NCI-H1694 treated with DMSO at 0.1 percent for 48 hours (cell line): ENCODE measurements at places on chromosomes 12 and 14.

DNA sequence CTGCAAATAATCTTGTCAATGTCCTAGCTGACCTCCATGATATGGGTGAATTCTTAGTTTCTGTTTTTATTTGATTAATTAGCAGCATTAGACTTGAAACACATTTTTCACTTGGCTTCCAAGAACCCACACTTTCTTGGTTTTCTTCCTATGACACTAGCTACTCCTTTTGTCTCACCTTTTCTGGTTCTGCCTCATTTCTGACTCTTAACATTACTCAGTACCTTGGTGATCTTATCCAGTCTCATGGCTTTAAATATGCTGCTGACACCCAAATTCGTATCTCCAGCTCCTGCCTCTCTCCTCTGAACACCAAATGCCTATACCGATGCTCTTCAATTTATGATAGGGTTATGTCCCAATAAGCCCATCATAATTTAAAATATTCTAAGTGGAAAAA lies 32.0 kb upstream of the SSTR1 start:
- DNase-seq = no peak

- no peak for DNase-seq
Measured at GRCh38 chr14:53596853-53597525, 359.6 kb downstream of the BMP4 start.

DNA sequence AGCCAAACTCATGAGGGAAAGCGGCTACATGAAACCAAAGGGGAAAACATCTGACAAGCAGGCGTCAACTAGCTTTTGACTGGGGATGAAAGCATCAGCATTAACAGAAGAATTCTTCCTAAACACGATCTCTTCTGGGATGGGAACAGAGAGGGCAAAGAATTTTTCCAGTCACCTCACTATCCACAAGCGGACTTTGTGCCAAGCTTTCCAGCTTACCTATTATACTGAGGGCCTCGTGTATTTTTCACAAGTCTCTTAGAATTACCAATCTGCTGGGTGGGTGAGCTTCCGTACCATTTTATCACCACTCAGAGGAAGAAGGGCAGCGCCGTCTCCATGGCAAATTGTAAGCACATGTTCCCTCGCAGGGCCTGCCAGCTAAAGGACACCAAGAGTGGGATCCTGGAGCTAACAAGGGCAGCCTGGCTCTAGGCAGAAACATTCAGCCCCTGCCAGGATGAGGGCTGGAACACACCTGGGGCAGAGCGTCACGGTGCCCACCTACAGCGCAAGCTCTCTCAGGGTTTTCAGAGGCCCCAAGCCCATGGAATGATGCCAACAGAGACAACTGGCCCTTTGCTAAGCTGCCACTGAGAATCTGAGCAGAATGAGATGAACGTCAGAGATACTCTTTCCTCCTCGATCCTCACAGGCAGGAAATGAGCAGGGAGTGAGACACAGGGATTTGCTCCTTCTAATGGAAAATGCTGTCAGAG lies 74.6 kb downstream of the CHGA start:
- DNase-seq = no peak

GRCh38 chr12:17017402-17017801 lies 411.4 kb upstream of the LMO3 start:
- DNase-seq = no peak

- DNase-seq = no peak
Measured at GRCh38 chr12:61009192-61009591, 1251.0 kb upstream of the USP15 start.

DNA sequence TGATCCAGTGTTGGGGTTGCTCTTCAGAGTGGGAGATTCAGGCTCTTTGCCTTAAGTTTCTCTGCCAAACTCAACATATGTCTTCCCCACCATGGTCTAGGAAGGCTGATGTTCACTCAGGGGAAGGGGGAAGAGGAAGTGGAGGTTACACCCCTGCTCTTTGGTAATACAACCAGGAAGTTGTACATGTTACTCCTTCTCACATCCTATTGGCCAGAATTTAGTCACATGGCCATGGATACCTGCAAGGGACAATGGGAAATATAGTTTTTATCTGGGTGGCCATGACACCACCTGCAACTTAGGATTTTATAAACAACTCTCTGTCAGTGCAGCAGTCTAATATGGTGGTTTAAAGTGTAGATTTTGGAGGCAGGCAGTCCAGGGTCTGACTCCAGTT lies 150.9 kb downstream of the TBX5 start:
- DNase-seq = no peak

GRCh38 chr14:50542941-50543418 lies 10.6 kb upstream of the MAP4K5 start:
- peak; percentile 77 for DNase-seq

- no peak for DNase-seq
Measured at GRCh38 chr12:131747276-131748177, 36.6 kb downstream of the SFSWAP start.

- DNase-seq = no peak
Measured at GRCh38 chr12:106867651-106868050, 88.1 kb upstream of the TMEM263 start.

DNA sequence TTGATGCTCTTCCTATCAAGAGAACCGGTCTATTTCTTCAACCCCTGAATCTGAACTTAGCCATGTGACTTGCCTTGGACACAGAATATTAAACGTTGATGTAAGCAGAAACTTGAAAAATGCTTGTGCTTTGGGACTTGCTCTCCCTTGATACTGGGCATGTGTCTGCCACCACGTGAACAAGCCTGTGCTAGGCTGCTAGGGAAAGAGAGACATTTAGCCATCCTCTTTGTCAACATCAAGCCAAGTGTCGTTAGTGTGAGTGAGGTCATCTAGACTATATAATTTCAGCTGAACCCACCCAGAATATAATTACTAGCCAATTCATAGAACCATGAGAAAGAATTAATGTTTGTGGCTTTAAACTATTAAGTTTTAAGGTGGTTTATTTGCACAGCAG lies 98.2 kb upstream of the TRHDE start:
- DNase-seq = no peak

DNA sequence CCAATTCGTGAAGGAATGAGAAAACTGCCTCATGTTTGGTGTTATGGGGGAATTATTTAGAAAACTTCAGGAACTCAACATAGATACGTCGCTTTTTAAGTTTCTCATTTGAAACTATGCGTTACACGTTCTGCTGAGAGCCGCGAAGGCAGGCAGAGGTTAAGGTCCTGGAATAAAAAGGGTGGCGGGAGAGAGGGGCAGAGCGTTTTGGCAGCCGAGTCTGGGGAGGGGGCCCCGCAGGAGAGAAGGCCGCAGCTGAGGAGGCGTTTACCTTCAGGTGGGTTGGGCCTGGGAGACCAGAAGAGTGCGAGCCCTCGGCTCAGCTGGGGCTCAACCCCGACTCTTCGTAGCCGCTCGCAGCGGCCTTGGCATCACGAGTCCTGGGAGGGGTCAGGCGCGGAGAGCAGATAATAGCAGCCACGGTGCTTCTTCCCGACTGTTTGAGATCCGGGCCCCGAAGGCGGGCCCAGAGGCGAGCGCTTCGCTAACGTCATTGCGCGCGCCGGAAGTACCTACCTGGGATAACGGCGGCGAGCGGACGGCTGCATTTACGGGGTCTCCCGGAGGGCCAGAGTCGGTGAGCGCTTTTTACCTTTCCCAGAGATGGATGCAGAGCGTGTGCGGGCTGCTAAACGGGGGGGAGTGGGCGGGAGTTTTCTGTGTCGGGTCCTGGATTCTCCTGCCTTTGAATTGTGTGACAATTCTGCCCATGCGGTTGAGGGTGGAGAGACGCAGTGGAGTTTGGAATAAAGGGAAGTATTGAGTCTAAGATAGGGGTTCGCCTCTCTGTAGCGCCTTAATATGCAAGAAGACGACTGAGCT lies at the start of the genes PPHLN1 and ZCRB1:
TSS of gene PPHLN1 (plus strand) at position 515 of the 822 bp plus-strand sequence. CDS start 9,736 bp downstream, outside the sequence.
TSS of gene ZCRB1 (minus strand) at position 442 of the 822 bp plus-strand sequence. CDS start 1,992 bp downstream, outside the sequence.
- DNase-seq = peak; percentile 68

DNA sequence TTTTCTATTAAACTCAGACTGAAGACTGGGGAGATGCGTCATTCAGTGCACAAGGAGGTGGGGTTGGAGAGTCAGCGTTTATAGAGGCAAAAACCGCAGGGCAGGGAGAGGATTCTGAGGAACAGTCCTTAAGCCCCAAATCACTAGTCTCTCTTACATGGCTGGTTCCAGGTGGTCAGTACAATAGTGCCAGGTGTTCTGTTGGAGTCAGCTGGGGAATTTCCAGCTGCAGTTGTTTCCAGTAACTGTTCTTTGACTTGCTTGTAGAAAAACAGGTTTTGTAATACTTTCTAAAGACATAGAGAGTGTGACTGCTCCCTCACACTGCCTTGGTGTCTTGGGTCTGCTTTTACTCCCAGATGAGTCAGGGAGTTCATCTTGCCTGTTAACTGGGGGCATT lies 192.2 kb downstream of the TMTC3 start:
- DNase-seq = no peak

DNA sequence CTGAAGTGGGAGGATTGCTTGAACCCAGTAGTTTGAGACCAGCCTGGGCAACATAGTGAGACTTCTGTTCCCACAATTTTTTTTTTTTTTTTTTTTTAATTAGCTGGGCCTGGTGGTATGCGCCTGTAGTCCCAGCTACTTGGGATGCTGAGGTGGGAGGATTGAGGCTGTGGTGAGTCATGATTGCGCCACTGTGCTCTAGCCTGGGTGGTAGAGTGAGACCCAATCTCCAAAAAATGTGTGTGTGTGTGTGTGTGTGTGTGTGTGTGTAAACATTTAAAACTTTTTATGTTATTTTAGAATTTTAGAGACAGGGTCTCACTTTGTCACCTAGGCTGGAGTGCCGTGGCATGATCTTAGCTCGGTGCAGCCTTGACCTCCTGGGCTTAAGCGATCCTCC lies 6.8 kb downstream of the PPP1R36 start:
- no peak for DNase-seq

DNA sequence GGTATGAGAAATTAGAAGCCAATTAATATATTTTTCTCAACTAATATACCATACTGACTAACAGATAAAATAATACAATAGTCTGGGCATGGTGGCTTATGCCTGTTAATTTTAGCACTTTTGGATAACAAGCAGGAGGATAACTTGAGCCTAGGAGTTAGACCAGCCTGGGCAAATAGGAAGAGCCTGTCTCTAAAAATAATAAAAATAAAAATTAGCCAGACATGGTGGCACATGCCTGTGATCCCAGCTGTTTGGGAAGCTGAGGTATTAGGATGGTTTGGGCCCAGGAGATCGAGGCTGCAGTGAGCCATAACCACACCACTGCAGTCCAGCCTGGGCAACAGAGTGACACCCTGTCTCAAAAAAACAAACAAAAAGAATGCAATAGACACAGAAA lies 24.7 kb downstream of the KLHDC2 start:
- no peak for DNase-seq

DNA sequence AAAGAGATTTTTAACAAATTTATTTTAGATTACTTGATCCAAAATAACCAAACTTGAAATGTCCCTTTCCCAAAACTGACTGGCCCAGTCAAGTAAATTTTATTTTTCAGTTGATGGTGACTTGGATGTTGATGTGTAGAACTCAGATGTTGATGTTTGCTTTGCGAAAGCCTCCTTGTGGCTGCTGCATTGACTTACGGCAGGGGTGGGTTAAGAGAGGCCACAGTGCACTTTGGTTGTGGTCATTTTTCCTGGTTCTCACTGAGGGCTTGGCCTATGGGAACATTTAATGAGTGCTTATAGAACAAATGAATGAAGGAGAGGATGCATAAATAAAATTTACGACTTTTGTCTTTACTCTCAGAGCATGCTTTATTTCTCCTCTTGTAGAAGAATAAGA lies 52.6 kb downstream of the SLCO1B3 start:
- DNase-seq = no peak

DNA sequence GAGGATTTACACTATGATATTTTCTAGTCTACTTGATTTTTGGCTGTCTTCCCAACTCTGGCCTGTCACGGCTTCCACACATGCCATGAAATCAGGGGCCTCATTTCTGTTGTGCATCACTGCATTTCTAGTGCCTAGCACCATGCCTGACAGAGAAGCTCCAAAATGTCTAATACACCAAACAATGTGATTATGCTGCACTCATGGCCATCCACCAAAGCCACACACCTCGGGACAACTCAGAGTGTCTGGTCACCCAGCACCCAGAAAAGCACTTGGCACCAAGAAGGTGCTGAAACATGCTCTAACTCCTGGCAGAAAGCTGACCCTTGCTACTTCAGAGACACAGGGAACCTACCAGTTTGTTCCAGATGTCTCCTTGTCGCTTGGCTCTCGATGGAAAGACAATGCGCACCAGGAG lies 11.3 kb downstream of the GCN1 start:
- DNase-seq = peak; percentile 40

GRCh38 chr12:66065150-66065549 lies 65.4 kb downstream of the LLPH start:
- DNase-seq = no peak

- DNase-seq = no peak
Measured at GRCh38 chr12:67980391-67980790, 8.9 kb upstream of the IFNG-AS1 start.

DNA sequence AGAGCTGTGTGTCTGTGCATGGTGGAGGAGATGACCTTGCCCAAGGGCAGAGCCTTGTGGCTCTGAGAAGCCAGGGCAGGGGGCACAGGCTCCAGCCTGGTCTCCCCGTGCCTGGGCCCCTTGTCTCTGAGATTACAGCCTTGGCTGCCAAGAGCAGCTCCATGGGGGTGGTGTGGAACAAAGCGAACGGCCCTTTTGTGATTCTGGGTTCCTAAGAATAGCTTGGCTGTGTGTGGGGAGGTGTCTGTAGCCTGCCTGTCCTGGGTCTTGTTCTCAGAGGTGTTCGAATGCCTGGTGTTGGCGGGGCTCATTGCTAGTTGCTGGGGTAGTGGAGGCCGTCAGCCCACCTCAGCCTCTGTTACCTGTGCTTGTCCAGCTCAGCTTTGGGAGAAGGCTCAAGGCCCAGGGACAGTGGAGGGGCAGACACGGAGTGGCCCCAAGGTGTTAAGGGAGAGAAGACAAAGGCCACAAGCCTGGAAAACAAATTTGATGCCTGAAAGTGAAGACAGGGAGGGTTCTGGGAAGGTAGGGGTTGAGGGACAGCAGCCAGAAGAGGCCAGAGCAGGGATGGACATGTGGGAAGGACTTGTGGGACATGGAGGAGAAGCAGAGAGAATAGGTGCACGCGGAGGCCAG lies 7.4 kb upstream of the MYH7 start:
- no peak for DNase-seq

GRCh38 chr12:80441921-80442320 lies 2.1 kb upstream of the PTPRQ start:
- no peak for DNase-seq

GRCh38 chr12:13211859-13212664 lies 15.5 kb downstream of the EMP1 start:
- peak; percentile 86 for DNase-seq

GRCh38 chr12:131711551-131712205 lies 788 bp downstream of the SFSWAP start:
- DNase-seq = no peak

- DNase-seq = no peak
Measured at GRCh38 chr12:47078733-47079467, 521 bp upstream of the PCED1B start.

- DNase-seq = peak; percentile 65
Measured at GRCh38 chr12:75560167-75560566, 48.8 kb upstream of the KRR1 start.

- DNase-seq = peak; percentile 43
Measured at GRCh38 chr12:2841056-2841650, 6.3 kb upstream of the NRIP2 start.

- DNase-seq = no peak
Measured at GRCh38 chr12:117098024-117098360, 1.2 kb downstream of the TESC start.
